ENCODE measurements at places on chromosomes 5 and 9. TPM values are rescaled to one million over a fixed set of nuclear protein-coding genes. Genes with fewer than 3 reads are reported as not detected.

DNA sequence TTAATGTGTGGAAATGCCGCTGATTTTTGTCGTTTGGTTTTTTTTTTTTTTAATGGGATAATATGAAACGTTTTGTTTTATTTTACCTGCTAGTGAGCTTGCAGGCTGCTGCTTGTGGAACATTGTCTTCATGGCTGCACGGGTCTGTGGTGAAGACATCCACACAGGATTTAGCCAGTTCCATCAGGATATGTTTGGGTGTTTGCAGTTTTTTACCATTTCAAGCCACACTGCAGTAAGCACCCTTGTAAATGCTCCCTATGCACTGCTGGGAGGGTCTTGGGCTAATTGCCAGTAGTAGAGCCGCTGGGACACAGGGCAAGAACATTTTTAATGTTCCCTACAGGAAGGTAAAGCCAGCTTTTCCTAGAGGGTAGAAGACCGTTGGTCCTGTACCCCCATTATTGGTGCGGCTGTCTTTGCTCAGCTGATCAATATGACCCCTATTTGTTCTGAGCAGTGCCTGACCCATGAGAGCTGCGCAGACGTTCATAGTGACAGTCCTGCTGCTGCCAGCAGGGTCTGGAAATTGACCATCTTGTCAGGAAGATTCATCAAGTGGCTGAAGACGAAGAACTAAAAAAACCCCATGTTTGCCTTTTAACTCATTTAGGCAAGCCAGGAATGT, 20.5 kb upstream of the EEIG1 start:
- no peak overlapping the region for H3K27ac ChIP-seq
- DNase-seq: no peak
- no peak overlapping the region for H3K4me3 ChIP-seq
- H3K27me3 ChIP-seq: peaks cover 3% of the 10 kb centered on the region
- H3K36me3 ChIP-seq: no peaks in the 10 kb centered on the region

- no peaks in the 10 kb centered on the region for H3K27me3 ChIP-seq
- no peak overlapping the region for H3K4me3 ChIP-seq
- no peak overlapping the region for H3K27ac ChIP-seq
- no peaks in the 10 kb centered on the region for H3K36me3 ChIP-seq
- no peaks in the 10 kb centered on the region for H3K4me1 ChIP-seq
Measured at GRCh38 chr5:35939639-35940038, 1.2 kb upstream of the CAPSL start.

Gene HAVCR1
- not detected for polyA plus RNA-seq

- no peaks in the 10 kb centered on the region for H3K27me3 ChIP-seq
- H3K36me3 ChIP-seq: peaks cover 53% of the 10 kb centered on the region
- no peak overlapping the region for H3K4me3 ChIP-seq
- no peak for DNase-seq
- H3K4me1 ChIP-seq: no peaks in the 10 kb centered on the region
- H3K27ac ChIP-seq: no peak overlapping the region
Measured at GRCh38 chr9:37769306-37769705, 15.6 kb downstream of the EXOSC3 start.

DNA sequence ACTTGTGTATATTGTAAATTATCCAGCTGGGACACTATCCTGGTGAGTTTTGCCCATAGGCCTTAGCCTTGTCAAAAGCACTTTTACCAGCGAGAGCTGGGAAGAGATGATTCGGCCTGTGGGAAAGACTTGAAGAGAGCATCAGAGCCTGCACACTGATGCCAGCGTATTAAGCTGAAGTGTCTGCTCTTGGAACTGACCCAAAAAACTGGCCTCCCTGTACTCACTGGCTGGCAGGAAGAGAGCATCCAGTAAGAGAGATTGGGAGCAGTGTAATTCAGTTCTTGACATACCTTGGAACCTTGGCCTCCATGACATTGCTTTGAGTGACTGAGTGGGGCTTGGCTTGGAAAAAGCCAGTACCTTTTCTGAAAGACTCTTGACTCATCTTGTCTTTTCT, 73.7 kb downstream of the ZNF462 start:
- H3K4me3 ChIP-seq: no peak overlapping the region
- no peak overlapping the region for H3K27ac ChIP-seq
- no peaks in the 10 kb centered on the region for H3K4me1 ChIP-seq
- DNase-seq: no peak

DNA sequence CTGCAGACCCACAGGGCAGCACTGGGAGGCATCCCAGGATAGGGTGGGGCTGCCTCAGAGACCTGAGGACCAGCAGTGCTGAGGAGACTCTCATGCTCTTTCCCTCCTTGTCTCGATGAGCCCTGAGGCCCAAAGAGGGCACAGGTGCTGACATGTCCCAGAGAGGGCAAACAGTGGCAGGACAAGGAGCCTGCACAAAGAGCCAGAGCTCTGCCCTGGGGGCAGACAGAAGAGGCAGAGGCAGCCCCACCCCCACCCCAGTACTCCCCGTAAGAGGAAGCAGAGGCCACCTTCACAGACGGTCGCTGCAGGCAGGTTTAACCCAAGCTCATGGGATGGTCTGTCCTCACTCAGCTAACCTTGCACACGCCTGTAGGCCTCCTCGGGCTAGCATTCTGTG, 29.4 kb upstream of the TTLL11 start:
- no peak overlapping the region for H3K27ac ChIP-seq
- H3K4me1 ChIP-seq: peaks cover 4% of the 10 kb centered on the region
- H3K27me3 ChIP-seq: peaks cover 18% of the 10 kb centered on the region
- no peak for DNase-seq
- H3K4me3 ChIP-seq: no peak overlapping the region
- no peaks in the 10 kb centered on the region for H3K36me3 ChIP-seq

GRCh38 chr9:131001990-131002389, 7.0 kb upstream of the LAMC3 start:
- H3K36me3 ChIP-seq: no peaks in the 10 kb centered on the region
- DNase-seq: no peak
- peaks cover 4% of the 10 kb centered on the region for H3K4me1 ChIP-seq
- H3K27me3 ChIP-seq: peaks cover 2% of the 10 kb centered on the region
- no peak overlapping the region for H3K27ac ChIP-seq

GRCh38 chr9:123710299-123710698, 219.6 kb downstream of the DENND1A start:
- no peak overlapping the region for H3K4me3 ChIP-seq
- H3K36me3 ChIP-seq: no peaks in the 10 kb centered on the region
- H3K4me1 ChIP-seq: no peaks in the 10 kb centered on the region
- no peak for DNase-seq
- no peak overlapping the region for H3K27ac ChIP-seq

Gene SLC46A2
- polyA plus RNA-seq: 57.9 TPM

- H3K36me3 ChIP-seq: no peaks in the 10 kb centered on the region
- H3K4me3 ChIP-seq: no peak overlapping the region
- H3K27ac ChIP-seq: no peak overlapping the region
- H3K4me1 ChIP-seq: no peaks in the 10 kb centered on the region
- H3K27me3 ChIP-seq: peaks cover 19% of the 10 kb centered on the region
Measured at GRCh38 chr5:38381361-38381760, 123.0 kb downstream of the EGFLAM start.

Gene SET
- 56.2 TPM for polyA plus RNA-seq

- H3K4me3 ChIP-seq: no peak overlapping the region
- no peak overlapping the region for H3K27ac ChIP-seq
Measured at GRCh38 chr9:15377625-15378540, 44.8 kb upstream of the SNAPC3 start.

- H3K36me3 ChIP-seq: peaks cover 8% of the 10 kb centered on the region
- no peaks in the 10 kb centered on the region for H3K4me1 ChIP-seq
- DNase-seq: no peak
- H3K27ac ChIP-seq: no peak overlapping the region
- H3K4me3 ChIP-seq: no peak overlapping the region
- no peaks in the 10 kb centered on the region for H3K27me3 ChIP-seq
Measured at GRCh38 chr9:33106827-33107621, 30.6 kb upstream of the SMU1 start.

Gene TAF1L
- not detected for polyA plus RNA-seq

Gene PLPP7
- polyA plus RNA-seq: 3.1 TPM

Data from CD14-positive monocyte (primary cell).